Cardiac fibroblast (primary cell): ENCODE measurements at places on chromosomes 12 and 14.

GRCh38 chr12:863285-863684 is 86.2 kb downstream of the RAD52 start:
- no peak for DNase-seq

DNA sequence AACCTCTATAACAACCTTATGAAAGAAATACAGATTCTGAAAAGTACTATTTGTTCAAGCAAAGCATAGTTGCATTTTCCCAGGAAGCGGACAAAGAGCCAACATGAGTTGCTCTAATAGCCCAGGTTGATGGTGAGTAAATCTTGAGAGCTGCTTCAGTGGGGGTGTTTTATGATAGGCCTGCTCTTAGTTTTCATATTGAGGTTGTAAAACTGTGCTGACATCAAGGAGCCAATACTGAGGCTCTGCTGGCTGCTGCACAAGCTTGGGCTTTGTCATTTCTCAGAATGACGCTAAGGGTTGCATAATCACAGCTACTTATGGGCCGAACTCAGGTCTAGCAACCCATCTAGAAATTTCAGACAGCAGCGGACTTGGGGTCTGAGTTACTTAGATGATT is 11.5 kb downstream of the TBC1D30 start:
- no peak for DNase-seq

DNA sequence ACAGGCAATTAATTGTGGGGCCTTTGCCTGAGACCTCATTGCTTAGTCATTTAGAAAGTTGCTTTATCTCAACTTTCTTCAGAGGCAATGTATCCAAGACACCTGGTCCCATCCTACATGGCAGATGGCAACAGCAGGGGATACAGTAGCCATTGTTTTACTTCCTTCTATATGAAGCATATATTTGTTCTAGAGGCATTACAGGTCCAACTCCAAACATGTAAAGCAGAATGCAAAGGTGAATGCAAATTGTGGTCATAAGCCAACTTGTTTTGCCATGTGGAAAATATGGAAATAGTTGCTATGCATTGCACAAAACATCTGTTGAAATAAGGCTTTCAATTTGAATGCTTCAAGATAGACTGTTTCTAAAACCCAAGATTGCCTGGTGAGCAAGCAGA is 109.8 kb upstream of the BCAT1 start:
- no peak for DNase-seq

GRCh38 chr12:79775355-79776027 is 84.7 kb upstream of the PAWR start:
- DNase-seq, result no peak

- no peak for DNase-seq
Measured at GRCh38 chr14:92694807-92695206, 53.6 kb downstream of the LGMN start.

DNA sequence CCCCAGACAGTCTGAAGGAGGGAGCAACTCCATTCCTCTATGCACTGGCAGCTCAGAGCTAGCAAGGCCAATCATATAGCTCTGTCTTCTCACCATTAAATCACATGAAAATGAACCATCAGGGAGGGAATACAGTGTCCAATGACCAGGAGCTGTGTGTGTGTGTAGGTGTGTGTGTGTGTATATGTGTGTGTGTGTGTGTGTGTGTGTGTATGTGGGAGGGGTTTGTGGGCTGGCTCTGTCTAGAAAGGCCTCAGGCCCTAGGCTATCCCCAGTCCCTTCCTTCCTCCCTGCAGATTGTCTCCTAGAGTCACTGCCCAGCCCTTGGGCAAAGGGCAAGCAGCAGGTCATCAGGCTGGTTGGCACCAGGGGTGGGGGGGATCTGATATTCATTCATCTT is 5.7 kb upstream of the SUSD6 start:
- no peak for DNase-seq

DNA sequence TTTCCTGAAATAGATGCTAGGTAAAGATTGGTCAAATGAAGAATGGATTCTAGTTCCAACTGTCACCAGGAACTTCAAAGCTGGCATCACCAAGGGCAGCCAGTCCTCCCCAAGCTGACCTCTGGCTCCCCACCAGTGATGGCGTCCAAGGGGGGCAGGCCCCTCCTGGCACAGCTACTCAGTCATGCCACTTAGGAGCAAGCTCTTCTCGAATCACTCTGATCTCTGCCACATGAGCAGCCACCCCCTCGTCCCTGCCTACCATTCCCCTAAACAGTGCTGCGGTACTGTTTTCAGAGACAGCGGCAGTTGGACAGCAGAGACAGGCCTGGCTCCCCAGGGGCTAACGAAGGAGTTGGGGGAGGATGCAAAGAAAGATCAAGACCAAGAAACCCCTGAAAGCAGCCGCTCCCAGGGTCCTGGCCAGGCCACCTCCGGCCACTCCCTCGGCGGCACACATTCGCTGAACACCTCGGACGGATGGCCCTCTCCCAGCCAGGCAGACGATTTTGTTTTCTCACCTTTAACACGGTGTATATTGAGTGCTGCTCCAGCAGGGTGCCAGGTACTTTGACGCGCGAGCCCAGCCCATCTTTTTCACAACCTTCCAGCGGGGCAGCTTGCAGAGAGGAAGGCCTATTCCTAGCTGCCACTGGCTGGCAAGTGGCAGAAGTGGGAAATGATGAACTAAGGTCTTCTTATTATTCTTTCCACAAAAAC is 47.4 kb downstream of the ARL6IP4 start:
- no peak for DNase-seq
